ENCODE measurements at places on chromosomes 5 and 9.
A peak's percentile ranks its signal among the peaks of the same experiment; 100 is the strongest.

DNA sequence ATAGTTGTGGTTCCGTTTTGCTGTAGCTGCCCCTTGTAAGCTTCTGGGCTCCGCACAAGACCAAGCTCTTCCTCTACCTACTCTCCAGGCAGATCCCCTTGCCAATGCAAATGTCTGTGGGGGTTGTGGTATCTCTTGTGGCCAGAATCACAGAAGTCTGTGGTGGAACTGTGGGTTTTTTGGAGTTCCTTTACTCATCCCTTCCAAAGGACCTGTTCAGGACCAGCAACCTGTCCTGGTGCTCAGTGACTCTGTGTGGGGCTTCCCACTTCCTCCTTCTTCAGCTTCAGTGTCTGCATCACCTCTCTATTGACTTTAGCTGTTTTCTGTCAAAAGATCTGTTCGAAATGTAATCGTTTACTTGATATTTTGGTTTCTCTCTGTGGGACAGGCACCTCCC lies 441.3 kb upstream of the ADAMTSL1 start:
- DNase-seq, result no peak

GRCh38 chr9:128384801-128385495 lies 13.8 kb downstream of the URM1 start:
- DNase-seq, result no peak

- DNase-seq, result no peak
Observed at GRCh38 chr5:160694896-160695295, 157.1 kb downstream of the ATP10B start.

- no peak for DNase-seq
Observed at GRCh38 chr5:129438322-129438721, 21.8 kb upstream of the ADAMTS19 start.

GRCh38 chr5:13251623-13252376 lies 692.7 kb downstream of the DNAH5 start:
- no peak for DNase-seq

- no peak for DNase-seq
Observed at GRCh38 chr9:11269036-11269435, 656.2 kb upstream of the PTPRD start.

- DNase-seq, result peak; percentile 72
Observed at GRCh38 chr9:4862506-4863250, 69.9 kb downstream of the RCL1 start.

DNA sequence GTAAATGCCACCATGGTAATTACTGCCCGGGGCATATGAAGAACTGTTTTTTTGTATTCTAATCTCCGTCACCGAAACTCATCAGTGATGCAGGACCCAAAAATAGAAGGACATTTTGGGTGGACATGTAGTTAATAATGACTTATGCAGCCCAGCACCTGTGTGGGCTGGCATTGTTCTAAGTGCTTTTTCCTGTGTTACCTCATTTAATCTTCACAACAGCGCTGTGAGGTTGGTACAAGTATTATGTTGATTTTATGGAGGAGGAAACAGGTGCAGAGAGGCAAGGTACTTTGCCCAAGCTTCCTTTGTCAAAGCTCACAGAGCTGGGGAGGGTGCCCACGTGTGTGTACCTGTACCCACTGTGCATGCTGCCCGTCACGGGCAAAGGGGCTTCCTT lies 58.4 kb downstream of the DAPK1 start:
- DNase-seq, result no peak

DNA sequence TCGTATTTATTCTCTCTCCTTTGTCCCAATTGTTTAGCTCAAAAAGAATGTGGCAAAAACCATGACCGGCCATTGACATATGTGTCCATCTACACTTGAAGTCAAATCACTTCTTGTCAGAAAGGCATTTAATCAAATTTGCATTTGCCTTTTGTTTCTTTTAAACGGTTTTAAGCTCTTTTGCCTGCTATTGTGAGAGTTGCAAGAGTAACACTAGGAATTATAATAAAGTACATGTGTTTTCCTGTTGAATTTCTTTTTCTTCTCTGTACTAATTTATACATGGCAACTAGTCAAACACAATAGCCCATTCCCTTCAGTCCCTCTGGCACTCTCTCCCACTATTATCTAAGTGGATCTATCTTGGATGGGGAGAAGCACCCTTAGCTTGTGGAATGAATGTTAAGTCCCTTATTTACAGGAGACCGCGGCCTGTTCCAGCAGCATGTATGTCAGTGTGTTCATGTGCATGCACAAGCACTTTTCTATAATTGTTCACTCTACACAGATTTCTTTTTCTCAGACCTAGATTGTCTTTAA lies 3.2 kb downstream of the ADAMTSL1 start:
- DNase-seq, result no peak

Data from AG10803 (cell line).